ENCODE measurements at places on chromosomes 13 and 19. TPM values are rescaled to one million over a fixed set of nuclear protein-coding genes. Genes with fewer than 3 reads are reported as not detected.

CACNG8 gene
- total RNA-seq = 0.76 TPM

C13orf42 gene
- not detected for total RNA-seq

INAFM1 gene
- 3.9 TPM for total RNA-seq

AMER2 gene
- total RNA-seq = not detected

ADPRHL1 gene
- 1.1 TPM for total RNA-seq

GRK1 gene
- not detected for total RNA-seq

All from smooth muscle cell of the pulmonary artery (primary cell).